ENCODE measurements at places on chromosomes 2 and 18.

- no peak for DNase-seq
Observed at GRCh38 chr2:240461471-240462072, 26.1 kb downstream of the GPC1 start.

DNA sequence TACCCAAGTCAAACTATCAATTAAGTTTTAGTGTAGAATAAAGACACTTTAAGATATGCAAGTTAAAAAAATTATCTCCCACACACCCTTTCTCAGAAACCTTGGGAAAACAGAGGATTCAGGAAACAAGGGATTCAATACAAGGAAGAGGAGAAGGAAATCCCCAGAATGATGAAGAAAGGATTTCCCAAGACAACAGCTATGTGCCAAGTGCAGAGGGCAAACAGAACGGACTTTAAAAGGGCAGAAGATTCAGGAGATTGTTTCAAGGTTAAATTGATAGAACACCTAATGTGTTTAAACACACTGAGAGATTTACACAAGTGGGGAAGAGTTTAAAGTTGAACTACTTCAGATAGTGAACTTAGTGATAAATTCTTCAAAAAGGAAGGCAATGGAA lies 71.5 kb upstream of the EPAS1 start:
- peak; percentile 48 for DNase-seq

DNA sequence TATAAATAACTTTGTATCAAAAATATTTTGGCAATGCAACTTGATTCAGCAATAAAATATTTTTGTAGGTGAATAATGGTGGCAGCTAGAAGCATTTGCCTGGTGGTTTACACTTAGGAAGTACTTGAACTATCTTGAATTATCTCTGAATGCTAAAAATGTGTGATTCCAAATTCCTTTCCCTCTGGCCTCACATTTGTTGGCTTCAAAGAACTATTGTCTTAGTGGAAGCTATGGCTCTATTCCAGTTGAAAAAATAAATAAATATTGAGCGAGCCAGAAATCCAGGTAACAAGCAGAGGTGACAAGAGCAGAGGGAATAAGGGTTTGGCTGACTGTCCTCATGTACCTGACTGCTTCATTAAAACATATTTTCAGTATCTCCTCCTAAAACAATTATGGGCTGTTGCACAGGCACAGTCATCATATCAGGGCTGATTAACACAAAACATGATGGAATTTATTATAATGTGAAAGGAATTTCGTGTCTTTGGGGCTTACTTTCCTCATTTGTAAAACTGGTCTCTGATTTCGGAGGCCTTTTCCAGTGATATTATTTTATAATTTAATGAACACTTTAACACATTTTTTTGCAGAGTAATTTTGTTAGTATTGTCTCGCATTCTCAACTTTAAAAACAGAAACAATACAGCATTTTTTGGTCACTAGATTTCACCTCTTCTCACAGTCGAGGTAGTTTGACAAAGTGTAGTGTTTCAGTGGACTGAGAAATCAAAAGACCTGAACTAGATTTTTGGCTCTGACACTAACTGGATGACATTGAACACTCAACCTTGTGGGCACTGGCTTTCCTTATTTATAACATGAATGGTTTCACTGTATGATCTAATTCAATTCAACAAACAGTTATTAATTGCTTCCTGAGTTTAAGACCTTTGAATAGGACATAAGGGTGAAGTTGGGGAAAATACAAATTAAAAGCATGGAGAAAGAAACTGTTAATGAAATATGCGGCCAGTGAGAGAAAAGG lies 7.8 kb upstream of the CAVIN2 start:
- DNase-seq = no peak

DNA sequence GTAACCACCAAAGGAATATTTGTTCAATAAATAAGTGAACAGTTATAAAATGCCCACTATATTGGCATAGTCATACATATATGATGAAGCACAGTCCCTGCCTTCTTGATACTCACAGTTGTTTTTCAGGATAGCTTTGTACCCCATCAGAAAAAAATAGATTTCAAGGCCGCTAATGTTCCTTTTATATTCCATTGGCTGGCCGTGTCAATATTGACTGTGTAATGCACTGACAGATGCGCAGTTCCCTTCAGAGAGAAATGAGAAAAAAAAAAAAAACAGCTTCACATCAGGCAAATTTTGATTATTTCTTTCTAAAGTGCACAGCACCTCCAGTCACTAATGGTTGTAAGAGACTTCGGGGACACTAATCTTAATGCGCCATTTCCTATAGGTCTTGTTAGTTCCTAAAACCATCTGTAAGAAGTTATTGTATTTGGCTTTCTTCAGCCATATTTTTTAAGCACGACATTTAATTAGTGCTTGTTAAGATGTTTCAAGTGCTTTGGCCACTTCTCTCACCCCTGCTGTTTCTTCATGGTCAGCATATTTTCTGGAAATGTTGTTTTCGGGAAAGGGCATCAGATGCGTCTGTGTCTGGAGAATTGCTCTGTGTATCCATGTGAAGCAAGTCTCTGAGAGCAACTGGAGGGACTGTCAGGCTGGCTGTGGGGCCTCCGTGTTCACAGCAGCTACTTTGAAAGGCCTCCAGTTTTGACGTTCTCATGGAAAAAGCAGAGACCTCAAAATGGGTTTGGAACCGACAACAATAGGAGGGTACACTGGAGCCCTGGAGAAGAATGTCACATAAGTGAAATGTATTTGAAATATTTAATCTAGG lies 378.3 kb downstream of the MTX2 start:
- no peak for DNase-seq

DNA sequence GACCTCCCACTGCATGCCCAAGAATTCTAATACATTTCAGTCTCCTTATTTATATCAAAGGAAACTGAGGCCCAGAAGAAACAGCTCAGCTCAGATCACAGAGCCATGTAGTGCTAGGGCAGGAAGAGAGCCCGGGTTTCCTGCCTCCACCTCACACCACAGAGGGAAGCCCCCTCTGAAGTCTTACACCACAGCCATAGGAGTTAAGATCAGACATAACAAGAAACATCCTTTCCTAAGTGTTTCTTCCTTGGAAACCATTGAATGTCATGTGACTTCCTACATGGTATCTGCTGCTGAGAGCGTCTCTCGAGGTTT lies 102.1 kb downstream of the MTCL1 start:
- no peak for DNase-seq

GRCh38 chr2:191105082-191105481 lies 45.7 kb downstream of the STAT4 start:
- peak; percentile 77 for DNase-seq

Data from MCF 10A (cell line).